ENCODE measurements at places on chromosomes 5 and 9. TPM values are rescaled to one million over a fixed set of nuclear protein-coding genes. Genes with fewer than 3 reads are reported as not detected.

MUSK gene
- not detected for polyA plus RNA-seq

NR5A1 gene
- polyA plus RNA-seq: not detected

CDKN2A gene
- polyA plus RNA-seq: not detected

INSYN2B gene
- 1.7 TPM for polyA plus RNA-seq

LCP2 gene
- polyA plus RNA-seq: not detected

TTC39B gene
- polyA plus RNA-seq: 0.94 TPM

TPPP gene
- polyA plus RNA-seq: 3.7 TPM

PCDH12 gene
- polyA plus RNA-seq: 0.44 TPM

NDUFS6 gene
- 281 TPM for polyA plus RNA-seq

FOXD1 gene
- polyA plus RNA-seq: 0.28 TPM

MLANA gene
- polyA plus RNA-seq: not detected

BTNL3 gene
- polyA plus RNA-seq: not detected

PRRX2 gene
- 9.5 TPM for polyA plus RNA-seq

SLC36A2 gene
- not detected for polyA plus RNA-seq

TYRP1 gene
- polyA plus RNA-seq: 0.59 TPM

CRB2 gene
- polyA plus RNA-seq: 16.9 TPM

CAMK4 gene
- 1.7 TPM for polyA plus RNA-seq

NMUR2 gene
- polyA plus RNA-seq: not detected

KCTD16 gene
- polyA plus RNA-seq: 0.13 TPM

CTNND2 gene
- polyA plus RNA-seq: 12.7 TPM

IFNA21 gene
- polyA plus RNA-seq: not detected

LHX3 gene
- polyA plus RNA-seq: not detected

HSPA5 gene
- 882 TPM for polyA plus RNA-seq

LPAR1 gene
- 0.49 TPM for polyA plus RNA-seq
